ENCODE measurements at places on chromosomes 5 and 9. TPM values are rescaled to one million over a fixed set of nuclear protein-coding genes. Genes with fewer than 3 reads are reported as not detected.

CARD19 gene
- polyA plus RNA-seq, result 17.2 TPM

- DNase-seq, result peak; percentile 82
These were observed 55.6 kb downstream of the ARHGEF37 start for GRCh38 chr5:149636861-149637246.

INSL4 gene
- not detected for polyA plus RNA-seq

DNA sequence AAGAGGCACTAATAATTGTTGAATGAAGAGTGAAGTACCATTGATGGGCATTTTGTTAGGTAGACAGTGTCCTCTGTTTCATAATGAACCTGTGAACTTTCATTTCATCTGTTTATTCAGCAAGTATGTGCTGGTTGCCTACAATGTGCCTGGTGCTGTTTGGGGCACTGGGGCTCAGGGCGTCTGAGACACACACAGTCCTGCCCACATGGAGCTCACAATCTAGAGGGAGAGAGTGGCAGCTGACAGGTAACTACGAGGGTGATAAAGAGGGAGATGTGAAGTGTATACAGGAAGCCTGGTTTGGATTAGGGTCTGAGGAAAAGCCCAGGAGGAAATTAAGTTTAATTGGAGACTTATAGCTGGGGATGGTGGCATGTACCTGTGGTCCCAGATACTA is 28.5 kb upstream of the NDST1 start:
- no peak for DNase-seq

UAP1L1 gene
- polyA plus RNA-seq, result 0.35 TPM

PAEP gene
- polyA plus RNA-seq, result not detected

DNA sequence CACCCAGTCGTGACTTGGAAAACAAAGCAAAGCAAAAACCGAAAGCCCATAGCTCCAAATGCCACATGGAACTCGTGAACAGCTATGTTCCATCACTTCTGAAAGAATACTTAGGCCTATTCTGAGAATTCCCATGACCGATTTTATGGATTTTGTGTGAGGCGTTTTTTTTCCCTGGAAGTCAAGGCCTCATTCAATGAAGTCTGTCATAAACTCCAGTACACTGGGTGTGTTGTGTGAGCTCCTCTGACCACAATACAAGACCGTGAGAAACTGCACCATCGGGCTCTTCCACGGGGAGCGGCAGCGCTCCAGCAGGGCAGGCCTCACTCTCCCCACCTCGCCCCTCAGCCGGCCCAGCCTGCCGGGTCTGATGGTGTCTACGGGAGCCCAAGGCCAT is 209.5 kb downstream of the FANCC start:
- DNase-seq, result no peak

DNA sequence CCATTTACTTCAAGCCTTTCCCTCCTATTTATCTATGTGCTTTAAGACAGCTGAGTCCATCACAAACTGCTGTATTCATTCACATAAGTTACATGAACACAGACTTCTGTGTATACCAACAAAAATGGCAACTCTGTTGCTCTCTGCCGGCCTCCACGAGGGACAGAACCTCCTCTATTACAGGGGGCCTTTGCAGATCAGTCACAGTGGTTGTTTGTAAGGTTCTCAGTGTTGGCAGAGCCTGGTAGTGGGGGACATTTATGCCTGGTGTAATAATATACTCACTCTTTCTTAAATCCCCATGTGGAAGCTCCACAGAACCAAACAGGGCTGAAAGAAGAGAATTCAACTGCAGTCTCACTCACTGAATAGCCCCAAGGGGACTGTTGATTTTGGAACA is 76.5 kb downstream of the SLC1A1 start:
- no peak for DNase-seq

DNA sequence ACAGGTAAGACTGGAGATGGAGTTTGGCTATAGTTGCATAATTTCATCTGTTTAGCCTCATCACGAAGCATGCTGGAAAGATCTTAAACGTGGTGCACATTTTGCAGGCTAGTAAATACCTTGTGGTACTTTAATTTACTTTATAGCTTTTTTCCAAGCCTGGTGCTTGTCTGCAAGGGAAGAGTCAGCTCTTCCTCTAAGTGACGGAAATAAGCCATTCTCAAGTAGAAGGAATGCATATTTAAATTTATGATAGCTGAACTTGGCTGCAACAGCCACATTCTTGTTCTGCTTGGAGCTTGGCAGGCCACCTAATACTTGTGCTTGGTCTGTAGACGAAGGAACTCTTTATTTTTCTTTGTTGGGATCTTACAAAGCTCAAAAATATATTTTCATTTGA is 188.0 kb upstream of the PIK3R1 start:
- DNase-seq, result no peak

ZNF658 gene
- 0.81 TPM for polyA plus RNA-seq

DNA sequence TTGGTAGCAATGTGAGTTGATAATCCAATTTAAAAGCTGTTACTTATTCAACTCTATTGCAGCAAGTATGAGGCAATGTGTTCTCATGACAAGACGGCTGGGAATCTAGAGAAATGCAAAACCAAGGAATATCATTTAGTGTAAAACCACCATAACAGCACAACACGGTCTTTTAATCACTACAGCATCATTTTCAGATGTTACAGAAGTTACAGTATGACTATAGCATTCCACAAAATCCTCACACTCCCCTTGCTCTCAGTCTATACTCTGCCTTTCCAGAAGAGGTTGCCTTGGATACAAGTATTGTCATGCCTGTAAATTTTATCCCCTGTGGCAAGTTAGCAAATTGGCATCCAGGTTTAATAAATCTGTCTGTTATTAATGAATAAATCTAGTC is 28.6 kb upstream of the TAS2R1 start:
- DNase-seq, result no peak
